ENCODE measurements at places on chromosomes 16 and 17.

DNA sequence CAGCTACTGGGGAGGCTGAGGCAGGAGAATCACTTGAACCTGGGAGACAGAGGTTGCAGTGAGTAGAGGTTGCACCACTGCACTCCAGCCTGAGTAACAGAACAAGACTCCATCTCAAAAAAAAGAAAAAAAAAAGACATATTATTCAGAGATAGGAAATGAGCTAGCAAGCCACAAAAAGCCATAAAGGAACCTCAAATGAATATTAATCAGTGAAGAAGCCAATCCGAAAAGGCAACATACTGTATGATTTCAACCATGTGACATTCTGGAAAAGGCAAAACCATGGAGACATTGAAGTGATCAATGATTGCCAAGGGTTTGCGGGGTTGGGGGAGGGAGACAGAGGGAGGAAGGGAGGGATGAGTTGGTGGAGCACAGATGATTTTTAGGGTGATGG is 8.4 kb upstream of the EXOC7 start:
- DNase-seq, result no peak

GRCh38 chr16:2719328-2720063 is 528 bp downstream of the PRSS27 start:
- DNase-seq, result no peak

- no peak for DNase-seq
Measured at GRCh38 chr17:10013365-10014112, 108.5 kb upstream of the RCVRN start.

DNA sequence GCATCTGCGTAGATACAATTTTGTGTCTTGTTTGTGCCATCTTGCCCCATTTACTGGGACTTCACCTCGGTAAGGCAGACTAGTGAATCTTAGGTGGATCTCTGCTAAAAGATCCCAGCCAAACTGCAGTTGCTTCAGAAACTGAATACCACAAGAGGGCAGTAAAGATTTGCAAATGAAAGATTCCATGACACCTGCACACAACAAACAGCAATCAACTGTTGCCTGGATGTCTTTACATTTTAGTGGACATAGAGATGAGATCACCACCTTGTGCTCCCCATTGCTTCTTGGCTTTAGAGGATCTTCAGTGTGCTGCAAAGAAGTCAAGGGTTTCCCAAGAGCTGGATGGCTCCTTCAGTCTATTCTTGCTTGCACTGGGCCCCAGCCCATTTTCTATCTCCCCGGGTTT is 119.2 kb upstream of the CACNG5 start:
- no peak for DNase-seq

GRCh38 chr16:83335076-83335475 is 472.7 kb upstream of the HSBP1 start:
- DNase-seq, result no peak

- no peak for DNase-seq
Measured at GRCh38 chr17:78241277-78242023, 10.0 kb downstream of the TMEM235 start.

GRCh38 chr16:15575293-15576049 is 67.5 kb downstream of the MARF1 start:
- no peak for DNase-seq

DNA sequence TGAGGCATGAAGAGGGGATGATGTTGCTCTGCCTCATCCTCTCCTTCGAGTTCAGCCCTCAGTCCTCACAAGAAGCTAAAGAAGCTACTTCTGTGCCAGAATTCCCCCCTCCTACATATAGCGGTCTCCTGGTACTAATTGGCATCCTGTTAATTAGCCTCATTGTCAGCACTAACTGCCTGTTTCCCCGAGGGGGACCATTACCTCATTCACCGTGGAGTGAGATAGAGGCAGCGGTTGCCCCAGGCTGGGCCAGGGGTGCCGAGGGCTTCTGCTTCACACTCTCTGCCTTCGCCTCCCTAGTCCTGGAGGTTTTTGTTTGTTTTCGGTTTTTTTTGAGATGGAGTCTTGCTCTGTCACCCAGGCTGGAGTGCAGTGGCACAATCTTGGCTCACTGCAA is 5.7 kb upstream of the MINK1 start:
- no peak for DNase-seq

DNA sequence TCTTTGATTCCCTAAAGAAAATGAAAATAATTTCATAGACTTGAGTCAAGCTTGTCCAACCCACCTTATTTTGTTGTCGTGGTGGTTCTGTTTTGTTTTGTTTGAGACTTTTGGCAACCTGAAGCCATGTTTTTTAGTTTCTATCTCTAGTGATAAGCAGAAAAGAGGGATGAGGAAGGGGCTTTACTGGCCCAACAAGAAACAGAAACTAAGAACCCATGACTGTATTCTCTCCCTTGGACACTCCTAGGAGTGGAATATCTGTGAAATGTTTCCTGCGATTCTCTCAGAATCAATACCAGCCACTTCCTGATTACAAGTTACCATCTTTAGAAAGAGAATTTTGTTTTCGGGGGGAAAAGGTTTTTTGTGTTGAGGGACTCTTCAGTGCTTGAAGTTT is 207.5 kb downstream of the PRKCA start:
- no peak for DNase-seq

- no peak for DNase-seq
Measured at GRCh38 chr16:65672960-65673359, 551.1 kb upstream of the CDH11 start.

- DNase-seq, result no peak
Measured at GRCh38 chr16:31696968-31697743, 169.5 kb downstream of the AHSP start.
